ENCODE measurements at places on chromosomes 2 and 18.
A peak's percentile ranks its signal among the peaks of the same experiment; 100 is the strongest.

- DNase-seq: peak; percentile 33
Measured at GRCh38 chr2:215540658-215541057, 104.8 kb upstream of the FN1 start.

DNA sequence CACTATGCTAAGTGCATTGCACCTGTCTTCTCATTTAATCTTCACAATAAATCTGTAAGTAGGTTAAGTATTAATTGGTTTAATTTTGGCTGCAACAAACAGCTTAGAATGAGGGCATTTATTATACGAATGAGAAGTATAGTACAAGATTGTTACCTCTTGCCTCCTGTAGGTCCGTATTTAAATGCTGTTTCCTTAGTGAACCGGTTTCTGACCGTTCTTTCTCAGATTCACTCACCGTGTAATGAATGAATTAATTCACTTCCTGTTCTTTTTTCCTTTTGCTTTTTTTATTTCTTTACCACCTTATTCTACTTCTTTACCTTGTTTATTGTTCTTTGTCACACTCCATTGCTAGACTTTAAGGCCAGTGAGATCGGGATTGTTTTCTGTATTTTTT is 153.8 kb upstream of the RASGRP3 start:
- DNase-seq: no peak

DNA sequence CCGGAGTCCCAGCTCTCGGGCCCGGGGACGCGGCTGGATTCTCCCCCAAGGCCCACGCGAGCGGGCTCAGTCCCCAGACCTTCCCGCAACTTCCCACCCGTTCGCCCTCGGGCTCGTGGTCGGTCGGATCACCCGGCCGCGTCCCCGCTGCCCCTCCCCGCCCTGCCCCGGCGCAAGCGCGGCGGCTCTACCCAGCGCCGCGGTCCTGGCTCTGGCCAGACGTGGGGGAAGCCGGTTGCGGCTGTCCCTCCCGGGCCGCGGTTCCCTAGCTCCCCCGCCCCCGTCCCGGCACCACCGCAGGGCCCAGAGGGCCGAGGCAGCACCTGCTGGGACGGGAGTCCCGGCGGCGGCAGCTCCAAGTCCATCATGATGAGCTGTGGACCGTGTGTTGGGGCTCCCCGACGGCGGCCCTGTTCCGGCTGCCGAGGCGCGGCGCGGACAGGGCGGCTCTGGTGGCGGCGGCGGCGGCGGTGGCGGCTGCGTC is 276 bp downstream of the NFE2L2 start:
- DNase-seq: no peak

DNA sequence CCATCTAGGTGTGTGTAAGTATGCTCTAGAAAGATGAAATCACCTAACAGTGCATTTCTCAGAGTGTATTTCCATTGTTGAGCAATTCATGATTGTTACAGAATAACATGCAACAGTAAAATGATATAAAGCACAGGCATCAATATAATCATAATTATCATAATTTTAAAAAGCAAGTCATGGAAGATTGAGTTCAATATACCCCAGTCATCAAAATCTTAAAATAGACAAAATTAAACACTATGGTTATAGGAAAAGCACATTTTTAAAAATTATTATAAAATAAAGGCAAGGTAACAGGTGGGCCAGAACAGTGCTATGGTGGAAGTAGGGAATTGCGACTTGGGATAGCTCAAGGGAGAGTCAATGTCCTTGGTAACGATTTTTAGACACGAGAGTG is 555.4 kb upstream of the VRK2 start:
- no peak for DNase-seq

- no peak for DNase-seq
Measured at GRCh38 chr2:33265584-33266338, 210.7 kb upstream of the RASGRP3 start.

GRCh38 chr2:69531186-69531585 is 94.0 kb upstream of the NFU1 start:
- DNase-seq: no peak

DNA sequence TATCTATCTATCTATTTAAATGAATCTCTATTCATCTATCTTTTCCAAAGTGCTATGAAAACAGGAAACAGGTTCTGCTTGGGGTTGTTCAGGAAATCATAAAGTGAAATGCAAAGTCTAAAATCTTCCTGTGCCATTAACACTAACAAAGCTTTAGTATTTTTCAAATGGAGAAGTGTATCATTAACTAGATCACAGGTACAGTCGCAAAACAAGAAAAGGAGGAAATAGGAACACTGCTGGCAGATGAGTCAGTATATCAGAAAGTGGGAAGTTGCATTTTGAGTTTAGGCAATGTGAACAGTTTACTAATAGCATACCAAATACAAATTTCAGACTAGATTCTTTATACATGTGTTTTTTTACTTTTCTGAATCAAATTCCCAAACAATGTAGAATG is 888.5 kb upstream of the FSHR start:
- DNase-seq: no peak

- DNase-seq: no peak
Measured at GRCh38 chr2:54040685-54041084, 69.9 kb upstream of the PSME4 start.

DNA sequence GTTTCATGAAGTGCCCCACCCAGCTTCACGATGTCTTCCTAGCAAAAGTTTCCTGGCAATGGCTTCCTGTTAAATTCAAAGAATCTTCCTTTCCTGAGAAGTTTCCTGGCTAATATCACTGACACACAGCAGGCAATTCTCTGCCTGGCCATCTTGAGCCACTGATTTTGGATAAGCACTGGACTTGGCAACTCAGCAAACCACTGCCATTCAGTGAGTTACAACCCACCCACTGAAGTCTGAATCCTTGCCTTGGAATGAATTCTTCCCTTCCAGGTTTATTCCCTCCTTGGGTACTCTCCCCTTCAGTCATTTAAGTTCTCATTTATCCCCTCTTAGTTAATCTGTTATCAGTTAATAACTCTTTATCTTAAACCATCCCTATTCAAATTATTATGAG is 426.0 kb downstream of the MBD2 start:
- no peak for DNase-seq
